ENCODE measurements at places on chromosomes 11 and 22. TPM values are rescaled to one million over a fixed set of nuclear protein-coding genes. Genes with fewer than 3 reads are reported as not detected.
A peak's percentile ranks its signal among the peaks of the same experiment; 100 is the strongest.

Gene FAM227A
- 2.3 TPM for total RNA-seq

Gene LINC01488
- not detected for total RNA-seq

GRCh38 chr11:120272303-120272702 is 32.4 kb downstream of the POU2F3 start:
- DNase-seq = no peak

GRCh38 chr11:19080579-19080993 is 20.1 kb upstream of the MRGPRX2 start:
- no peak for DNase-seq

Gene SCGB1A1
- total RNA-seq = not detected

GRCh38 chr11:65448074-65448417 is 25.4 kb downstream of the NEAT1 start:
- peak; percentile 27 for DNase-seq

Gene GRAP2
- not detected for total RNA-seq

Gene SHANK2
- total RNA-seq = 5.8 TPM

GRCh38 chr22:49549256-49550140 is 278.2 kb downstream of the BRD1 start:
- no peak for DNase-seq

DNA sequence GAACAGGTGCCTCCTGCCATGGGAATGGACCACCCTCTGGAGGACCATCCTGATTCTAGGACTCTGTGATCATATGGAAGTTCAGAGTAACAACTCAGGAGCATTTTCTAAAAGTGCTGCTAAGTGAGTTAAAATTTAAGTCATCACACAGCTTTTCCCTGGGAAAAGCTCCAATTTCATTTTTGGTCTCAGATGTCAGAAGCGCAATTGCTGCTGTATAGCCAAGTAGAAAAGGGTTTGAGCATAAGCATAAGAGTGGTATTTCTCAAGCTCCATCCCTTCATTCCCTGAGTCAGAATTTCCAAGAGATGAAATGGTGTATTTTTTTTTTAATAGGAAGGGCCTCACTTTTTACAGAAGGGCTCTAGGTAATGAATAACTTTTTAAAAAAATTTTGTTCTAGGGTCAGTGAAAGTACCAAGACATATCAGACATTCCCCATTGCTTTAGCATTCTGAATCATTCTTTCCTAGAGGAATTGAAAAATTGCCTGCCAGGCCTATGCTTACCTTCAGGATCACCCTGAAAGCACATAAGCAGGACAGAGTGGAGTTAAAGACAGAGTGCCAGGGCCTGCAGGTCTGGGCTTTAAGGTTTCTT is 564.5 kb upstream of the ISX start:
- no peak for DNase-seq

Gene PDGFB
- 37.3 TPM for total RNA-seq

GRCh38 chr11:71986131-71986530 is 12.6 kb upstream of the IL18BP start:
- DNase-seq = no peak

Gene SYT13
- total RNA-seq = 115 TPM

DNA sequence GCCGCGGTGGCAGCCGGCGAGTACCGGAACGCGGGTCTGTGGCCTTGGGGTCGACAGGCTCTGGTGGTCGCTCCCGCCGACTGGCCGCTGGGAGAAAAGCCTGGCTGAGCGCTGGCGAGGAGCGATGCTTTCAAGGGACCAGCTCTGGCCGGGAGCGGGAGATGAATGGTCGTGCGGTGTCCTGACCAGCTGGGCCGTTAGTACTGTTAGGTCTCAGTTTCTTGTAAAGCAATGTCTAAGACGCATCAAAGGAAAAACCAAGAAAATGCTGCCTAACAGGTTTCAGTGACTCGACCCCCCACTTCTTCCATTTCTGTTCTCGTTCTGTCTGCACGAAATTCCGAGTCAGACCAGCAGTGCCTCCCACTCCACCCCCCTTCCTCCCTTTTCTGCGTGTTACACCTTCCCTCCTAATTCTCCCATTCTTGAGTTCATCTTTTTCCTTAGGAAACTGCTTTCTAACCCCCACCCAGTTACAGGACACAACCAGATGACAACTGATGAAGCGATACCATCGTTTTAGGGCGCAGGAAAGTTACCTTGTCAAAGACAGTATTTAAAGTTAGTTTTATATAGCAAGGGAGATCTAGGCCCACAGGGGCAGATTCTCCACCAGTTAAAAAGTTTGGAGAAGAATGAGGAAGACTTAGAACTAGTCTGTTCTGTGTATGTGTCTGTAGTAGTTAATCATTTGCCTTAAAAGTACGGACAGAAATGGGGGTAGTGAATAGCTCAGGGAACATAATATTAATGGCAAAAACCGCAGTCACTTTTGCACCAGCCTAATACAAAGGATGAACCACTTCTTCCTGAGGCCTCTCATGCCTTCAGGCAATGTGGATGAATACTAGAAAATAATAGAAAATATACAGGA is 1.0 kb downstream of the CUL5 start:
- DNase-seq = no peak

Gene HMOX1
- 167 TPM for total RNA-seq

Gene NCAPH2
- total RNA-seq = 133 TPM

Gene CABP4
- 1.6 TPM for total RNA-seq

- DNase-seq = no peak
These were observed 643.6 kb downstream of the ETS1 start for GRCh38 chr11:127943763-127944162.

DNA sequence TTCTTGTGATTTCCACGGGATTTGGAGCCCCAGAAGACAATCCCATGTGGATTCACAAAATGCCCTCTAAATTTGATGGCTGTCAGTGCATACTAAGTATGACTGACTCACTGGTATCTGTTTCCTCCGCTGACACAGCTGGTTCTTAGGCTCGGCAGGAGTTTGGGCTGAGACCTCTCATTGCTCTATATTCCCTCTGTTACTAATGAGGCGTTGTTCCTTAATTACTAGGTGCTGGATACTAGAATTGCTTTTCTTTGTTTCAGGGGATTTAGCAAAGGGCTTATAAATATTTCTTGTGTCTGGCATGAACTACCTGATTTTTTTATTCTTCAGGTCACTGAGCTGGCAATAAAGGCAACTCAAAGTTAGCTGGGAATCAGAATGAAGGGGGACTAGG is 53.2 kb upstream of the EHF start:
- DNase-seq = no peak

DNA sequence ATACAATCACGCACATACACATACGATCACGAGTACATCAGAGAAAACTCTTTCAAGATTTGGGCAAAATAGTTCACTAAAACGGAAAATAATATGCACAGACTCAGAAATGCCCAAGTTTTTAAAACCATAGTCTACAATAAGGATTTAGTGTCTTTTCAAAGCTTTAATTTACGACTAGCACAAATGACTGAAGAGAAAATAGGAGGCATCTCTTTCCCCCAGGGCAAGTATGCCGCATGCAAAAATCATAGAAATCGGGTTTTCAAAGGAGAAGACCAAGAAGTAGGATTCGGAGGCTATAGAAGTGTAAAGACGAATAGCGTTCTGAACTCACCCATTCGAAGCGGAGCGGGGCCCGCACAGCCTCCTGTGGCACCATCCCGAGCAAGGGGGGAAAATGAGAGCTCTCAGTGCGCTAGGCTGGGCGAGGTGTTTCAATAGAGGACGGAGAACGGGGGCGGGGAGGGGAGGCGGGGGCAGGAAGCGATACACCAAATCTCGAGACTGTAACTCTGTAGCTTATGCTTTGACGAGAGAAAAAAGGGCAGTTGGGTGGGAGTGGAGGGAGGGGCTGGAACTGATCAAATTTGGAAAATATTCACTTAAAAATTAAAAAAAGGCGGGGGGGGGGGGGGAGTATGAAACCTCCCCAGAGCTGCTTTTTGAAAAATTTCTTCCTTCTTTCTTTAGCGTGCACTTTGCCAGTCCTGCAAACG is 15.8 kb downstream of the BLID start:
- no peak for DNase-seq

GRCh38 chr11:72758304-72758689 is 6.1 kb upstream of the ARAP1 start:
- DNase-seq = no peak

DNA sequence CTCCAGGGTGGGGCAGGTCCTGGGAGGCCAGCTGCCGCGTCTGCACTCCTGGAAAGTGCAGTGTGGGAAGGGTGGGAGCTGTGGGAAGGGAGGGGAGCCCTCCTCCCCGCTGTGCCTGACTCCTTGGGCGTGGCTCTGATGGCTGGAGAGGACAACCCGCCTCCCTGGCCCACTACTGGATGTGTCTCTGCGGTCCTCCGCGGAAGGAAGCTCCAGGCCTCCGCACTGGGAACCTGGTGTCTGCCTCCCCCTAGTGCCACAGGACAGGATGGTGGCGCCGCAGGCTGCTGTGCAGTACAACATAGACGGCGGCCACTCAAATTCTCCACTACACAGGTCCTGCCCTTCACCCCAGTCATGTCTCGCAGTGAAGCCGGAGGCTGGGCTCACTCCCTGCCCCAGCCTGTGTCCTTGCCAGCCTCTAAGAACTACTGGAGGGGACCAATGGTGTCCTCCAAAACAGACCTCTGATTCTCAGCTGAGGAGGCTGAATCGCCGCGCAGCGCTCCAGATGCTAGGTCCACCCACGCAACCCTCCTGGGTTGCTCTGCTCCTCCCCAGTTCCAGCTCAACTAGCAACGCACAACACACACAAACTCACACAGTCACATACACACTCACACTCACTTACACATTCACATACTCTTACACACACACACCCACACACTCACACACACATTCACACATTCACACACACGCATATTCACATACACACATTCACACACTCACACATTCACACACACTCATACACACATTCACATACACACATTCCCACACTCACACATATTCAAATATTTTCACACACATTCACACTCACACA is 12.4 kb upstream of the DSCAML1 start:
- DNase-seq = peak; percentile 90

- DNase-seq = peak; percentile 49
These were observed 24.4 kb downstream of the P2RY2 start for GRCh38 chr11:73242251-73243092.

GRCh38 chr11:534396-535209 is 773 bp downstream of the HRAS start:
- DNase-seq = no peak

Gene HBE1
- not detected for total RNA-seq

Gene TPCN2
- total RNA-seq = 4.2 TPM

DNA sequence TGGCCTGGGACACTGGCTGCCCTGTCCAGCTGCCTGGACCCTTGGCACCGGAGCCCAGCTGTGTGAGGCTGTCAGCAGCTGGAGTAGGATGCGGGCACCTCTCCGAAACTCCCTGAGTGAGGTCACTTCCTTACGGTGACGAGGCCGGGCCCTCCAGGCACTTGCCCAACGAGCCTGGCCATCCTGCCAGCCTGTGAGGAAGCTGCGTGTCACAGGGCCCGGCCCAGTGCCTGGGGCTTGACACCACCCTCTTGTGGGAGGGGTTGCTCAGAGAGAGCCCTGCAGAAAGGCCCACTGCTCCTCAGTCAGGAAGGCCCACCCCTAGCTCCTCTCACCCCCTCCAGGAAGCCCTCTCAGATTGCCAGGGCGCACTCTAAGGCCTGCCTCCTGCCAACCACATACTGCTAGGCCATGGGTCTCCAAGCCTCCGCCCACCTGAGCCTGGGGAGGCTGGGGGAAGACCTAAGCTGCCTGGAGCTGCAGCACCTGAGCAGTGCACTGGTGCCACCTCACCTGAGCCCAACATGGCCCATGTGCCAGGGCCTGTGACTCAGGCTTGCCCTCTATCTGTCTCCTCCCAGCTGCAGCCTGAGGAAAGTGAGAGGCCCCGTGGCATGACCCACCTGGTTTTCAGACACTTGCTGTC is 4.3 kb upstream of the PHLDA2 start:
- DNase-seq = peak; percentile 90

Gene FADS2
- 8.6 TPM for total RNA-seq

Gene TEX54
- not detected for total RNA-seq

- DNase-seq = no peak
These were observed 1.6 kb downstream of the MMP27 start for GRCh38 chr11:102703826-102704493.

Measured in Caki2 (cell line).